ENCODE measurements at places on chromosomes 7 and 10.

- no peak for DNase-seq
Observed at GRCh38 chr10:17527514-17528146, 73.2 kb upstream of the ST8SIA6 start.

- no peak for DNase-seq
Observed at GRCh38 chr10:101016814-101017213, 14.1 kb downstream of the PDZD7 start.

DNA sequence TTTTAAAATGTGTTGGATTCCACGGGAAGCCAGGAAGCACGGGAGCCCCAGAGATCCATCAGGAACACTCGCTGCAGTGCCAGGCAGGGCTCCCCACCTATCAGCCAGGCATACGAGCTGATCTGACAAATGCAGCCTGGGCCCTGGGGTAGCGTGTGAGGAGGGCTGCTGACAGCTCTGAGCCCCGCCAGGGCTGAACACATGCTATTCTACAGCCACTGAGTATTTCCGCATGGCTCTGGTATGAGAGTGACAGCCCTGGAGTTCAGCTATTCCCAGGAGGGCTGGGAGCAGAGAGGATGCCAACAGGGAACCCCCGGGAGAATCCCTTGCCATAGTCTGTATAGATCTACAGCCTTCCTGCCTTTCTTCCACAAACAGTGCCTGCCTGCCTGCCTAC, 237.3 kb upstream of the ZMIZ1 start:
- no peak for DNase-seq

GRCh38 chr10:78339251-78339650, 305.6 kb downstream of the RPS24 start:
- no peak for DNase-seq

GRCh38 chr10:43263551-43264343, 3.1 kb downstream of the RASGEF1A start:
- DNase-seq, result no peak

GRCh38 chr7:130227883-130228575, 20.4 kb downstream of the SSMEM1 start:
- no peak for DNase-seq

DNA sequence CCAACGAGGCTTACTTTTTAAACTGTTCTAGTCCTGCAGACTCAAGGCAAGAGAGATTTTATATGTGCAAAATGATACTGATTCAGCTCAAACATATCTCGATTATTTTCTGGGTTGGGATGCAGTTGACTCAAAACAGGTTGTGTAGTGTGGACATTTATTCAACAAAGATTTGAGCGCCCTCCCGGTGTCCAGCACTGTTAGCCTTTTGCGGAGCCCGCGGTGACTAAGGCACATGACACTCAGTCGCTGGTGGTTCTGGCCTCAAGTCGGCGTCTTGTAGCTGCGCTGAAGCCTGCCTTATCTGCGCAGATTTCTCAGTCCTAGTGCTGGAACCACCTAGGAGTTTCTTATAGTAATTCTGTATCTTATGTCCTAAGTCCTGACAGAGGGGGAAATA, 938 bp upstream of the CADPS2 start:
- no peak for DNase-seq

DNA sequence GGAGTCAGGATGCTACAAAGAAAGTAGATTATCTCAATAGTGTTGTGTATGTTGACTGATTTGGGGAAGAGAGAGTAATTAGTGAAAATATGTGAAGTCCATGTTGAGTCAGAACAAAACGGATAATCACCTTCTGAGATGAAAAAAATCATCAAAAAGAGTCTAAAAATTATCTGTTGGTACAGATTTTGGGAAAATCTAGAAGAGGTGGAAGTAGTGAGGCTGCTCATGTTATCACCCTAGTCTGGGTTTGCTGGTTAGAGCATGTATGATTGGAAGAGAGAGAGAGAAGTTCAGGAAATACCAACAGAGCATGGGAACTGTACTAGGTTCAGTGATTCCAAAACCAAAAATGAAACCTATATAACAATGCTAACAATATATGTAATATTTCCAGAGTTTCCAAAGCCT, 12.3 kb downstream of the RPA3 start:
- DNase-seq, result no peak

DNA sequence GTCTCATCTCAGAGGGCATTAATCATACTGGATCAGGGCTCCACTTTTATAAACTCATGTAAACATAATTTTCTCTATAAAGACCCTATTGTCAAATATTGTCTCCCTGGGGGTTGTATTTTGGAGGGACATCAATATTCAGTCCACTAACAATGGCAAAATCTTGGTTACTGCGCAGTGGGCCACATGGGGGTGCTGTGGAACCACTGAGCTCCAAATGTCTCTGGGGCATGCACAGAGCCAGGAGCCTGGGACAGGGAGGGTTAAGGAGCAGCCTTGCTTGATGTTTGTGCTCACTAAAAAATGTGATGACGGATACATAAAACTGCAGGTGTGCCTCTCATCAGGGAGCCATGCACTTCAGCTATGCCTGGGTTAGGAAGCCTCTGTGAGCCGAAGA, 62.1 kb upstream of the PRSS58 start:
- no peak for DNase-seq

- DNase-seq, result no peak
Observed at GRCh38 chr7:33792041-33792440, 113.3 kb upstream of the BMPER start.

DNA sequence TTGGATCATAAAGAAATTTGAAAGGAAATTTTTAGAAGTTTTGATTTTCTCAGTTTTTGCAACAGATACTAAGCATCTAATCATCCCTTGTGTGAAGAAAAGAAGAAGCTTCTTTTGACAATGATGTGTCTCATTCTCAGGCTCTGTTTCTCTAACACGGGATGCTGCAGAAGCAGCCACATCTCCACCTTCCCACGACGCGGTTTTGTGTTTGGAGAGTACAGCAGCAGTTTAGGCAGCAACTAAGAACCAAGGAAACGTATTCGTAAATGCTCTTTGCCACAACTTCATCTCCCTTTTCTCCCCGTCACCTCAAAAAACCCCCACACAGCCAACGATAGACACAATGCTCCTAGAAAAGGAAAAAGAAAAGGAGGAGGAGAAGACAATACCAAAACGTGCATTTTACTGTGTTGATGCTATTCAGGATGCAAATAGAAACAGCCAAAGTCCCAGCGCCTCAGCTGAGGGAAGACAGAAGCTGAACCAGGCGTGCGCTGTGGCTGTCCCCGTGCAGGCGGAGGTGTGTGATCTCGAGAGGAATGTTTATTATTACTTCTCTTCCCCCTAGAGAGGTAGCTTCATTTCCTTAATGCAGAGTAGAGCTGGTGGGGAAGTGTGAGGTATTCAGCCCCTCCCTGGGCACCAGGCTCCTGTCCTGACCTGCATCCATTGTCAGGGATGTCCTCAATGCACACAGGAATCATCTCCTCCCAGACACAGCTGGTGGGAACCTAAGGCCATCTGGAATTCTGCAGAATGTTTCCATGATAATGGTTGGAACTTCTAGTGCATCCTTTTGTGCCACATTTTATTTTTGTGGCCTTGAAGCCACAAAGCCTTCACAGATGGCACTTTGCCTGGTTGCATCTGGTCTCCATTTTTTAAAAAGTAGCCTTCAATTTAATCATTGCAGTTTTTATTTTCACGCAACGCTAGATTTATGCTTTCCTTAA, 174.6 kb upstream of the KLF6 start:
- no peak for DNase-seq

GRCh38 chr10:123689880-123690279, 23.7 kb downstream of the GPR26 start:
- no peak for DNase-seq

- DNase-seq, result no peak
Observed at GRCh38 chr10:102648269-102648888, 4.1 kb downstream of the TRIM8 start.

DNA sequence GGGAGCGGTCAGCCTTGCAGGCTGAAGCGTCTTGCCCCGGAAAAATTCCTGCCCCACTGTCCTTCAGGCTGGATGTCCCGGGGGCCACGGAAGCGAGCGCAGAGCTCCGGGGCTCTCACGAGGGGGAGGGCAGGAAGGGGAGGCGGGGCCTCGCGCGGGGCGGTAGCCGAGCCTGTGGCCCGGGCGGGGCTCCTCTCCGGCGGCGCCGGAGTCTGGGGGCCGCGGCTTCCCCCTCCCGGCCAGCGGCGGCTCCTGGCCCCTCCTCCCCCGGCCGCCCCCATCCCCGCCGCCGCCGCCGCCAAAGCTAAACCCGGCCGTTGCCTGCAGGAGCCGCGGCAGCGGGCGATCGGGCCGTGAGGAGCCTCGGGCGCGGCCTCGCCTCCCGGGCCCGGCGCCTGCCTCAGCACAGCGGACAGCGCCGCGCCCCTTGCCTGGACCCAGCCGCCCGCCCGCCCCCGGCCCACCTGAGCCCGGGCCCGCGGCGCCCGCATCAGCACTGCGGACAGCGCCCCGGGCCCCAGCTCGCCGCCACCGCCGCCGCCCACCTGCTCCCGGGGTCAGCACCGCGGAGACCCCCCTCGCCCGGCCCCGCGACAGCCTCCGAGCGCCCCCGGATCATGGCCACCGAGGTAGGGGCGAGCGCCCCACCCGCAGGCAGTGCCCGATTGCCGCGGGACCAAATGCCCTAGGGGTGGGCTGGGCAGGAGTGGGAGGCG, at the start of gene GOLGA7B:
GOLGA7B (plus strand) TSS at position 157 of the 716 bp plus-strand sequence; CDS start at position 618, 461 bp downstream.
- no peak for DNase-seq

- no peak for DNase-seq
Observed at GRCh38 chr7:151731022-151731441, 145.9 kb downstream of the PRKAG2 start.

GRCh38 chr7:124322561-124322960, 289.7 kb upstream of the TMEM229A start:
- no peak for DNase-seq

DNA sequence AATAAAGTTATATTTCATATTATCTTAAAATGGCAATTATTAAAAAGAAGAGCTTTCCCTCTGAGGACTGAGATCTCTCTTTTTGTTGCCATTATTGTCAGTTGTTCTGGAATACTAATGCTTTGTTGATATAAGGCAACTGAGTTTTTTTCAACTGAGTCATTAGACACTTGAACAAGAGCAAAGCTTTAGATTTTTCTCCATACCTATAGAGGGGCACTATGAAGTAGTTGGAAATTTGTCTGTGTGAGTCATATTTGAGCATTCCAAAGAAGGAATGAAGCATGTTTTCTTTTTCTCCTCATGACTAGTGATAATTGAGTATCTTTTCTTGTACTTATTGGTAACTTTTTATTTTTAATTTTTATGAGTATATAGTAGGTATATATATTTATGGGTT, 24.5 kb downstream of the RPA3 start:
- DNase-seq, result no peak

- DNase-seq, result no peak
Observed at GRCh38 chr7:22181663-22182062, 175.3 kb downstream of the RAPGEF5 start.

DNA sequence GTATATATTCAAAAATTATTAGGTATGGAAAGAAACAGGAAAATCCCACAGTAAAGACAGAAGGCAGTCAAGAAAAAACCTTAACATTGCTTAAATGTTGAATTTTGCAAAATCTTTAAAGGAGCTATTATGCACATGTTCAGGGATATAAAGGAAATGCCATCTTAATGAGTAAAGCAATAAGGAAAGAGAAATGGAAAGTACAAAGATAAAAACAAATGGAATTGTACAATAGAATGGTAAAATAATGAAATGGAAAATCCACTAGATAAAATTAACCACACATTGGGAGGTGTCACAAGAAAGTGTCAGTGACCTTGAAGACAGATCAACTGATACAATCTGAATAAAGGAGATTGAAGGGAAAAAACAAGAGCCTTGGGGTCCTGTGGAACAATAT, 82.0 kb downstream of the KIF20B start:
- no peak for DNase-seq

DNA sequence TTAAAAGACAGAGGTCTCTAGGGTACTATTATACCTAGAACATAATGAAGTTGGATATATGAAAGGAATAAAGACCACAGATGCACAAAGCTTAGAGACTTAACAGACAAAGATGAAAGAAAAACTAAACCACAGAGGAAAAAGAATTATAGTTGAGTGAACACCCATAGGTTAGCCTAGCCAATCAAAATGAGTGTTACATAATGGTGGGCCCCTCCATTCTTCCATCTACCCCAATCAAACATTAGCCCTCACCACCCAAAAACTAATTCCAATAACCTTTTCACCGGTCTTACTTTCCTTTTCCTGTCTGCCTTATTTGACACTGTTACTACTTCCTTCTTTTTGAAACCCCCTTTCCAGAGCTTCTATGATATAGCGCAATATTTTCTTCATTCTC, 130.1 kb downstream of the ELMO1 start:
- DNase-seq, result no peak

DNA sequence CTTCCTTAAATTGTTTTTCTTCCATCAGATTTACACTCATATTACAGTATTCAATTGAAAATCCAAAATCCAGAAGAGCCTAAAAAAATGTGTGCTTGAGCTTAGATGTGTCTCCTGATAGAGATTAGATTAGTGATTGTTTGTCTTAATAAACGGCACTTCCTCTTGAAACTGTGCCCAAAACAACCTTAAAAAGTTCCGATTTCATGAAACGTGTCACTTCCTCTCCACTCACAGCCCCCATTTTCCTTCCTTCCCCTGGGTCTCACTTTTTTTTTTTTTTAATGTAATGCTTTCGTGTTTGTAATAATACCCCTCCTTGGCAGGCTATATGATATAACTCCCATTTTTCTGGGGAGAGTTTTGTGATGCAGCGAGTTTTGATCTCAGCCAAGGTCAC, 114.8 kb upstream of the ADO start:
- no peak for DNase-seq

DNA sequence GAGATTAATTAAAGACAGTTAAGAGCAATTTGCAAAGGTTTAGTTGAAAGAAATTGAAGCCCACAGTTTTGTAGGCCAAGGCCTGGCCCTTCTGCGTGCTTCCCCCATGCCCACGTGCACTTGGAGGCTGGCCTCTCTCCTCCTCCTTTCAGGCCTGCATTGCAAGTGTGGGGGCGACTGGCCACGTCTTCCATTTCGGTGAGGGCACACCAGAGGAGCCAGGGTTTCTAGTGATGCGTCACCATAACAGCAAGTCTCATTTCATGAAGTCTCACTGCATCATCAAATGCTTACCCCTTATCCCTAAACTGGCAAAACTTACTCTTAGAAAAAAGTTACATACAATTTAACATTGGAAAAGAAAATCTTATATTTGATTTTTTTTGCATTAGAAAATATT, 141.2 kb downstream of the NRF1 start:
- no peak for DNase-seq

DNA sequence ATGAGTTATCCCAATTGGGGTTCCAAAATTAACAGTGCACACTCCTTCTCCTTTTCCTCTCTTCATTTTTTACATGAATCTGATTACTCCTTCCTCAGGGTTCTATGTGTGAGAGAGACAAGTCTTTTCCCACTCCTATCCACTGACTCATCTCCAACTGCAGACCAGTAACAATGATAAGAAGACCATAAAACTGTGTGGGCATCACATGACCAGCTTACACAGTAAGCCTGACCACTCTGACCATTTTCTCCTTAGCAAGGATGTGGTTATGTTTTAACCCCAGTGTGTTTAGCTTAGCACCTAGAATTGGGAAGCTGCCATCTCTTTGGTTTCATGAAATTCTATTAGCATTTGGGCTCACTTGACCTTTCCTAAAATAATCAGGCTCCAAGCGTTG, 145.0 kb upstream of the CALCR start:
- DNase-seq, result no peak

- no peak for DNase-seq
Observed at GRCh38 chr7:16918288-16918895, 36.6 kb upstream of the AGR3 start.

GRCh38 chr7:70183278-70183677, 585.0 kb downstream of the AUTS2 start:
- no peak for DNase-seq

- no peak for DNase-seq
Observed at GRCh38 chr7:137816696-137817320, 30.0 kb downstream of the DGKI start.

- no peak for DNase-seq
Observed at GRCh38 chr10:5776881-5777197, 36.4 kb downstream of the GDI2 start.
